ENCODE measurements at places on chromosomes 2 and 18. TPM values are rescaled to one million over a fixed set of nuclear protein-coding genes. Genes with fewer than 3 reads are reported as not detected.

DNA sequence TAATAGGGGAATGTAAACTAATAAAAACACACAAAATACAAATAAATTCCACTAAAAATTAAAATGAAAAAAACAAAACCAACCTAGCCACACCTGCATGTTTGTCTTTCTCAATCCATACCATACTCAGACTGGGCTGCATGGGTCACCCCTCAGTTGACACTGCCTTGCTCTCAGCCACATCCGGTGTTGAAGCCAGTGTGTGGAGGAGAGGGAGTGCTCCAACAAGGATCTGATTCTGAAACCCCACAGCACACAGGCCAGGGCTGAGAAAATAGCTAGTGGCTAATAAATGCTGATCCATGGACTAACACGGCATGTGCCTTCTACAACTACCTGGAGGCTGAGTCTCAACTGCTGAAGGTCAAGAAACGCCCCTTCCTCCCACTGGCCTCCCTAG, 13.7 kb downstream of the RND3 start:
- no peak for DNase-seq

Gene STARD7
- total RNA-seq, result 61.0 TPM

DNA sequence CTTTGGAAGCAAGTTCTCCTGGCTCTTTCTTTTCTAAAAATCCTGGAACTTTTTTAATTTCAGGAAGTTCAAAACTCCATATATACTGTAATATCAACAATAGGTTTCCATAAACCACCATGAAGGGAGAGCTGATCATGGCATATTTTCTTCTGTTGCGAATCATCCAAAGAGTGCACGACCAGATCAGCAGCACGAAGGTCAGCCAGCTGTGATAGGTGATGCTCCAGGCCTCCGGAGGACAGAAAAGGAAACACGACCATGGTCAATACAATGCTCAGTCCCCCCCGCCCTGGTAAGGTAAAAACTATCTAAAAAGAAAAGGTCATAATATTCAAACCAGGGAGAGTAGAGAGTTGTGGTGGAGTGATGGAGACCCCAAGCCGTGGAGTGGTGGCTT, 268.9 kb downstream of the NAPG start:
- DNase-seq, result no peak

- DNase-seq, result no peak
Measured at GRCh38 chr2:85213901-85214512, 80.8 kb downstream of the TCF7L1 start.

DNA sequence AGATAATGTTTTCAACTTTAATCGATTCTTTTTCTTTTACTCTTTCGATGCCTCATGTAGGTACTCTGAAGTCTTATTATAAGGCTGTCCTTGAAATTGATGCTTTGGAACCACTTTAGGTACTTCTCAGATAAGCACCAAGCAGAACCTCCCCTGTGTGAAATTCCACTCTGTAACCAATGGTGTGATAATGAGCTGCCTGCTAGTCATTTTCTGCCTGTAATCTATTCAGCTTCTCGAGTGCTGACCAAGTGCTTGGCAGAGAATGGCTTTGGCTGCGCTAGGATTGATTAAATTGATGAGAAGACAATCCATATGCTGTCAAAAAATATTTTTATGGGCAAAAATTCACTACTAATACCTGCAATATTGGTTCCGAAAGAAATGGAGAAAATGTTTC, 132.1 kb upstream of the STON1 start:
- no peak for DNase-seq

Gene SLC16A14
- total RNA-seq, result 4.9 TPM

DNA sequence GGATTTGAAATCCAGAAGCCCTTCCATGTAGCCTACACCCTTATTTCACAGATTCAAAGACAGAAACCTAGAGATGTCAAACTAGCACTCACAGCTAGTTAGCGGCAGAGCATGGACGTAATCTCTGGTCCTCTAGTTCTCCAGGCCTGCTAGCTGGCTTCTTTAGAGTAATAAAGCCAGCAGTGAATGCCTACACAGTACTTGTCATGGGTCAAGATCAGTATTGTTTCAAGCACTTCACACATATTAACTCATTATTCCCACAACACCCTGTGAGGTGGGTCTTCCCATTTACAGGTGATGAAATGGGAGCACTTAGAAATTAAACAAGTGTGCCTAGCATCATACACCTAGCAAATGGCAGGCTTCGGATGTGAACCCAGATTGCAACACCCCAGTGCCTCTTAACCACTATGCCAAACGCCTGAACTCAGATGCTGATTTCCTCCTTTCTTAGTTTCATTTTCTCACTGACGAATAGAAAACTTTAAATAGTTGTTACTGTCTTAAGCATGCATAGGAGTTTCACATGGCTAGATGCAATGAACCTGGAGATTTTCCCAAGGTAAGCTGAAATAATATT, 14.5 kb upstream of the ZBTB14 start:
- no peak for DNase-seq

GRCh38 chr2:104859766-104860450, 6.0 kb downstream of the POU3F3 start:
- DNase-seq, result no peak
